T-cell (primary cell): ENCODE measurements at places on chromosomes 4 and X. TPM values are rescaled to one million over a fixed set of nuclear protein-coding genes. Genes with fewer than 3 reads are reported as not detected.

DNA sequence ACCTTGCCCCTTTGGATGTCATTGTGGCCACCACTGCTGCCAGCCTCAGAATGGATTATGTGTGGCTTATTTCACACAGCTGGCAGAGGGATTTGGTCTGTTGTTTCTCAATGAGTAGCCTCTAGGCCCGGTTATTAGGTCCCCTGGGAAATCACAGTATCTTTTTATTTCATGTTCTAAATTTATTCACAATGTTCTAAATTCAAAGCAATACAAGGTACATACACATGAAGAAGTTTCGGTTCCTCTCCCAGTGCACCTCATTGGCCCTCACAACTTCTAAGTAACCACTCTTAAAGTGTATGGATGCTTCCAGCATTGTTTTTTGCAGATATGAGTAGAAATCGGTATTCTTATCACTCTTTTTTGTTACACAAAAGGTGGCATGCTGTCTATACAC is 262.7 kb downstream of the RCHY1 start:
- no peak overlapping the region for H3K4me3 ChIP-seq
- no peaks in the 10 kb centered on the region for H3K4me1 ChIP-seq
- no peak for DNase-seq
- no peaks in the 10 kb centered on the region for H3K36me3 ChIP-seq
- no peak overlapping the region for H3K27ac ChIP-seq
- no peaks in the 10 kb centered on the region for H3K27me3 ChIP-seq

Gene ZNF157
- 0.72 TPM for total RNA-seq

Gene PRPS2
- total RNA-seq: 28.0 TPM

GRCh38 chr4:26302031-26302899 is 18.5 kb upstream of the RBPJ start:
- H3K4me1 ChIP-seq: no peaks in the 10 kb centered on the region
- H3K4me3 ChIP-seq: no peak overlapping the region
- no peaks in the 10 kb centered on the region for H3K36me3 ChIP-seq
- no peaks in the 10 kb centered on the region for H3K27me3 ChIP-seq

GRCh38 chr4:23333946-23334878 is 555.6 kb downstream of the PPARGC1A start:
- no peak overlapping the region for H3K4me3 ChIP-seq
- H3K27ac ChIP-seq: peak overlapping the region; percentile 66
- DNase-seq: peak; percentile 5
- H3K27me3 ChIP-seq: no peaks in the 10 kb centered on the region
- H3K4me1 ChIP-seq: peaks cover 23% of the 10 kb centered on the region

Gene HELT
- not detected for total RNA-seq

Gene GC
- total RNA-seq: 1.4 TPM
